Cerebellar nuclear complex (tissue), 1 donor: ENCODE measurements at places on chromosomes 2 and 18.

DNA sequence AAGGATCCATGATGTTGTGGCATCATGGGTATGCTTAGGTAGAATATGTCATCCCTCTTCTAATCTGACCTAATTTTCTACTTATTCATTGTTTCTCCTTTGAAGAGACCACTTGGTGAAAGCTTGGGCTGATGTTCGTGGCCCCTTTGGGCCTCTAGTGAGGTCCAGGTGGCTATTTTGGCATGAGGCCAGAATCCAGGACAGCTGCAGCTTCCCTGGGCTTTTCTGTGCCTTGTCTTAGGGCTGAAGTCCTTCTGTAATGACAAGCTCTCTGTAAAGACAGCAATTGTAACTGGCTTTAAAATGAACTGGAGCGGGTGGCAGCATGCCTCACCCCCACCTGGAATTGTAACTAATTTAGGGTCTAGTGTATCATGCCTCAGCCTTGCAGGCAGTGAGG, 15.6 kb upstream of the MC2R start:
- no peak for DNase-seq

GRCh38 chr18:69444221-69444620, 43.5 kb downstream of the DOK6 start:
- no peak for DNase-seq

DNA sequence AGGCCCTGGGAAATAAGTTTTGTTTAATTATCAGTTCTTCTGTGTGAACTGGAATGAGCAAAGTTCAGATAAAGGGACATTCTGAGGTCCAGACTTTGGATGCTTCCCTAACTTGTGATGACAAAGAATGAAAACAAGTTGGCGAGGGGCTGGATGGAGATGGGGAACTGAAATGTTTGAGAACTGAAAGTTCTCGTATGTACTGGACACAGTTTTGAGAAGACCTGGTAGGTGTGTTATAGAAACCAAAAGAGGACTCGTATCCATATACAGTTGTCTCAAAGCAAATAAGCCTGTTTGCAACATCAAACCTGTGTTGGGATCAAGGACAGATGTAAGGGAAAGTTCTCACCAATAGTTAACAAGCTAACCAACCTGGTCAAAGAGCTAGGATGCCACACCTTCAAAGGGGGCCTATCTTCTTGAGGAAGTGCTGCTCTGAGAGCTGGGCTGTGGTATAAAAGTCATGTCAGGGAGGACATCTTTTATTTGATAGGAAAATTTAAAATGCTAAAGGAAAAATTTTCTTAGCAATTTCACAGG, at the start of gene UPP2:
TSS of gene UPP2 (plus strand) at position 493 of the 543 bp plus-strand sequence. CDS start 188 bp downstream, outside the sequence.
- DNase-seq, result no peak

DNA sequence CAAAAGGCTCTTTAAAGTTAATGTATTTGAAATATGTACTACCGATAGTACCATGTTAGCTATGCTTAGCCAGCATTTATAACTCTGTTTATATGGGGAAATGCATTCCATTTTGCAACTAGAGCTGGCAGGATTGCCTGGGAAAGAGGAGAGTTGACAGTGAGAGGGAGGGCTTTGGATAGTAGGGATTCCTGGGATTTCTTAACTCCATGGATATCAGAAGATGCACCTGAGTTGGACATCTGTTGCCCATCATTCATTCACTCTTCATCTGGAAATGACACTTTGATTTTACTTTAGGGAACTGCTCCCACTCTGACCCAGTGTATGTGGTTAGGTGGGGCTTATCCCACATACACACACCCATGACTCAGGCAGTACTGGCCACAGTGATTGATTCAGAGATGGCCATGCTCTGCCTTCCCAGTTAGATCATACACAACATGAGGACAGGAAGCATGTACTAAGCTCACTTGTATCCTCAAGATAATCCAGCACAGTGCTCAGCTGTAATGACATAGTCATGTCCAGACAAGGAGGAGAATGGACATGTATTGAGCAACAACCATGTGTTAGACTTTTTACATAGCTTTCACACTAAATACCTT, 248.8 kb downstream of the MREG start:
- DNase-seq, result no peak

DNA sequence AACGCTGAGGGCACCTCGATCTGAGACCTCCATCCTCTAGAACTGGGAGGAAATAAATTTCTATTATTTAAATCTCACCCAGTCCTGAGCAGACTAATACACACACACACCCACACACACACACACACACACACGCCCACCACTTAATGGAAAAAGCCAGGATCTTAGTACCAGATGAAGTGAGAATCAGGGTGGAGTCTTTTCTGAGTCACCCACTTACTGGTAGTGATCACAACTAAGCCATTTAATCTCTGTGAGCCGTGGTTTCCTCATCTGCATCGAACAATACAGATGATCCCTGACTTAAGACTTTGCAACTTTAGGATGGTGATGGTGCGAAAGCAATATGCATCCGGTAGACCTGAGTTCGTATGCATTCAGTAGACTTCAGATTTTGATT, 18.6 kb downstream of the THNSL2 start:
- DNase-seq, result no peak

- no peak for DNase-seq
Measured at GRCh38 chr2:181440919-181441318, 16.3 kb upstream of the ITGA4 start.

DNA sequence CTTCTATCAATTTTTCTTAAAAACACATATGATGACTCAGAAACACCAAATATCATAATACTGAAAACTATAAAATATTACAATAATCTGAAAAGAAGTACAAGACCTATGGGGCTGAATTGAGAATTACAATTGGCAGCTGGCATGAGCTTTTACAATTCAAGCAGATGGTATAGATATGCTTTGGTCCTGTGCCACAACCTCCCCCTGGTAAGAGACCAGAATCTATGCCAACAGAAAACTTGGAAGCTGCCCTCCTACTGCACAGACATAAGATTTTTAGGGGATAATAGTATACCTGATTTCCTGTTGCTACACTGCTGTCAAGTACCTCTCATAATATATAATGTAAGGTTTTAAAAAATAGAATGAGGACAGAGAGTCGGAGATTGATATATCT, 46.8 kb upstream of the CDH7 start:
- no peak for DNase-seq

GRCh38 chr18:58867281-58867961, 2.7 kb downstream of the ZNF532 start:
- DNase-seq, result no peak

DNA sequence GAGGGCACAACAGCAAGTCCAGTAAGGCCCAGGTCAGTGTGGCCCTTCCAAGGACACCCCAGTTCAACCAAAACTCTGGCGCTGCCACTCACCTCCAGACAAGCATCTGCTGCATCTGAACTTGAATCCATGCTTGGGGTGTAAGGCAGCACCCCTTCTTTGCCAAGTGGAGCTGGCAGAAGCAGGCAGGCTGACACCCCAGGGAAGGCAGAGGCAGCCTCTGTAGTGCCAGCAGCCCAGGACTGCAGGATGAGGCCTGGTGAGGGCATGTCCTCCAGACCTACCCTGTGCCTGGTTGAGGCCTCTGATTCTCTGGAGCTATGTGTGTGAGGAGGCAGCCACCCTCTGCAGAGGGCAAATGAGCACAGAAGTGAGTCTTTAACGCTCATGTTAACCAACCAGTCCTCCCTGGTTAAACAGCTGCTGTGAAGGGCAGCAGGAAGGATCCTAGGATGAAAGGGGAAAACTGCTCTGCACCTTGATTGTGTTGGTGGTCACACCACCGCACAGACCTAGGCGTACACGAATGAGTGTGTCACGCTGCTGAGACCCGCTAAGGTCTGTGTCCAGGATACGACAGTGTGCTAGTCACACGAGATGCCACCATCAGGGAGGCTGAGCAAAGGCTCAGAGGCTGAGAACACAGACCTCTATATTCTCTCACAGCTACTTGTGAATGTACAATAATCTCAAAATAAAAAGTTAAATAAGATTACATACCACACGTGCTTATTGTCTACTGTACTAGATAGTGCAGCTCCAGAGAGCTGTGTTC, 2.2 kb downstream of the PARD6G start:
- no peak for DNase-seq

DNA sequence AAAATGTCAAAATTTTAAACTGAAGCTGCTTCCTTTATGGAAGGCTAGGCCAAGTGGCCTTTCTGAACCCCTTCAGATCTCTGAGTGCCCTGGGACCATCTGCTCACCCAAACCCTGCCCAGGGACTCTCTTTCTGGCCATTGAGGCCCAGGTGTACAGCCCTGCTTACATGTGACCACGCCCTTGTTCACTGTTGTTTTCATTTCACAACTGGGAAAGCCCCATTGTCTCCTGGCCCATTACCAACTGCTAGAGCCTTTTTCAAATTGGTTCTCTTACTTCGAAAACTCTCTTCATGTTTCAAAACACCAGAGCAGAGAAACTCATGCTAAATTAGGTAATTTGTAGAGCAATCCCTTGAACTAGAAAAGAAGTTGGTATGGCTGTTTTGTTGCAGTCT, 219.5 kb upstream of the TANK start:
- DNase-seq, result no peak

GRCh38 chr2:123916531-123916930, 108.6 kb upstream of the CNTNAP5 start:
- DNase-seq, result no peak

- no peak for DNase-seq
Measured at GRCh38 chr2:48397281-48397680, 132.7 kb upstream of the STON1 start.

DNA sequence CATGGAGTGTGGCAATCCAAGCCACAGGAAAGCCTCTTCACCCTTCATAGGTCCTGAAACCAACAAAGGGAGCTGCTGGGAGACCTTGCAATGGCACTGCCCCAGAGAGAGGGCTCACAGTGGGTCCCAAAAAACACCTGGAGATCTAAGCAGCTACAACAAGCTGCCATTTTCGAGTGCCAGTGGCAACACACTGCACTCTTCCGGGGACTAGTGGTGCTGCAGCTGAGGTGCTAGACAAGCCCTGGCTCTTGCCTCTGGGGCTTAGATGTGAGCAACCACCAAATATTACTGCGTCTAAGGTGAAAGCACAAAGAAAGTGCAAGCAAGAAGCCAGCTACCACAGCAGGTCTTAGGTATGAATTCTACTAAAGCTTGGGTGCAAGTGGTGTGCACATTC, 192.9 kb downstream of the NOL4 start:
- DNase-seq, result no peak

DNA sequence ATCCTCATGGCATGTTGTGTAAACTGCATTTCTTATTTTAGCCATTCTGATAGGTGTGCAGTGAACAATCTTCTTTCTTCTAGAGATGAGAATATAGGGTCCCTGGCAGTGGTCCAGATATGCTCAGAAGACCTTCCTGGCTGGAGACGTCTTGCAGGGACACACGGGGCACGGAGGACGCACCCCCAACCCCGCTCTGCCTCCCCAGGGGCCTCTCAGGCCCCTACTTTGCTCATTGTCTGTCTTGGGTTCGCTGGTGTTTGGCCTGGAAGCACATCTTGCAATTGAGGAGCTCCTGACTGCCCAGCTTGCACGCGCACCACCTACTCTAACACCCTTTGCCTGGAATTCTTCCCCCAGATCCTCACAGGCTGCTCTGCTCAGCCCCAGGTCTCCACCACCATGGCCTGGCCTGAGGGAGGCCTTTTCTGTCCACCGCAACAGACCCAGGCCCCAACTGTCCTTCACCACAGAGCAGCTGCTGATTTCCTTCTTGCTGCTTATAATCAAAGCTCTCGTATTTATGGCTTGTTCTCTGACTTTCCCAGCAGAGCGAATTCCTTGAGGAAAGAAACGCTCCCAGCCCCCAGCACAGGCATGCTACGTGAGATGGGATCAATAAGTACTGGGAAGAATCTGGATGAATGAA, 295.9 kb upstream of the HDAC4 start:
- no peak for DNase-seq

DNA sequence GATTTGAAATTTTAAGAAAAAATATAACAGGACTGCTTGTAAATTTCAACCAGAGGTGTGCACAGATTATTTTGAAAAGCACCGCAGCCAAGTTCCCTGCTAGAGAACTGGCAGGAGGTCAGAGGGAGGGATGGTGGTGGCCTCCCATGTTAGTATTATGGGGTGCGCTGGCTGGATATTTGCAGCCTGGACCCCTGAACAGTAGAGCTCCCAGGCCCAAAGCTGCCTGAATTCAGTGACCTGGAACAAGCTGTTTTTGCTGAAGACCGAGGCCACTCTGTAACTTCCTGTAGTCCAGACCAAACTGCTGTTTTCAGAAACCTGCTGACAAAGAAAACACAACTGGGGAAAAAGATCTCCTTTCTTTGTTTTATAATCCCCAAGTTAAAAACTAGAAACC, 314.3 kb downstream of the TNS1 start:
- DNase-seq, result no peak

GRCh38 chr18:80200932-80201672, 46.2 kb downstream of the PARD6G start:
- DNase-seq, result no peak

- DNase-seq, result no peak
Measured at GRCh38 chr2:65057391-65058052, 1.3 kb downstream of the CEP68 start.

GRCh38 chr18:14912967-14913366, 165.0 kb downstream of the ANKRD30B start:
- no peak for DNase-seq

DNA sequence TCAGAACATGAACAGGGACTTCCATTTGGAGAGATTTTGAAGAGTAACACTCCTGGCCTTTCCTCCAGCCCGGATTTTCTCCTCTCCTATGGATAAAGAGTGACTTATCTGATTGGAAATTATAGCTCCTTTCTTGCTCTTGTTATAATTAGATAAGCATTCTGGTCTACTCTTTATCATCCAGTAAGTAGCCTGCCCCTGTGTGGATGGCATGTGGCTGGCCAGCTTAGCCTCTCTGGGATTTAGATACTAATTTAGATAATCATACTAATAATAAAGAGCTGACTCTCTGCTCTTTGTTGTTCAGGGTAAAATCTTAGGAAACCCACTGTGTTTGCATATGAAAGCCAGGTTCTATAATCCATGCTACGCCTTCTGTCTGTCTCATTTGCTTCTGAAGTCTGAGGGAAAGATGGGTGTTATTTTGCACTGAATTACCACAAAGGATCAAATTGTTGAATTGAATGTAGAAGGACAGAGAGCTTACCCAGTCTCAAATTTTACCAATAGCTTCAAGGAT, 438.8 kb downstream of the SPAG16 start:
- no peak for DNase-seq

DNA sequence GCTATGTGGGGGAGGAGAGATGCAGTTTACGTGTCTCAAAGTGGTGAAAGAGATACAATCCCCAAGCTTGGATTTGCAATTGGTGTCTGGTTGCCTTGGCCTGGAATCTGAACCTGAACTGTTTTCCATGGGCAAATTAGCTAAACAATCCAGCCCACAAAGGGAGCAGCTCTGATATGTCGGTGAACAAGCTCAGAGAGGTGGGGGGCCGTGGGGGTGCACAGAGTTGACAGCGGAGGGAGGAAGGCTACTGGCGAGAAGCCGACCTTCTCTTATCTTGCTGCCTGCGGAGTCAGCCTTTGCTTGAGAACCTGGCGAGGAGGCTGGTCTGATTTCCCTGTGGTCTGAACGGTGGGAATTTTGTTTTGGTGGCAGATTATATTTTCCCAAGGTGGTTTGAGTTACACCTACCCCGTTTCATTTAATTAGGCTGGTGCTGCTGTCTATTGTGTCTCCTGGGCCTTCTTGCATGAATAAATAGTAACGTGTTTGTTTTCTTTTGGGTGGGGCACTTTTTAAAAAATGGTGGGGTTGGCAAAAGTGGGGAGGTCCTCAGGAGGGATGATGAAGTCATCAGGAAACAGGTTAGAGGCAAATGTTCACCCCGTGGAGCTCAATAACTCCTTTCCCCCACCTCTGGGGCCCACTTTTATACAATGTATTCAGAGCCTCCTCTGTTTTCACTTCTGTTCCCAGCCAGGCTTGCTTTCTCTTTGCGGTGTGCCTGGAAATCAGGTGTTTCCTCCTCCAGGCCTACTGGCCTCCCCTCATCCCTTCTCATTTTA, 80.9 kb upstream of the IGFBP5 start:
- no peak for DNase-seq

- DNase-seq, result no peak
Measured at GRCh38 chr18:57446322-57446721, 11.1 kb downstream of the ONECUT2 start.
